Stimulated activated CD4-positive, alpha-beta T cell treated with anti-CD3 and anti-CD28 coated beads, Interleukin-1b, Interleukin-23, amount 100 ng/mL, for 24 hours (primary cell): ENCODE measurements at places on chromosomes 6 and 20.
A peak's percentile ranks its signal among the peaks of the same experiment; 100 is the strongest.

DNA sequence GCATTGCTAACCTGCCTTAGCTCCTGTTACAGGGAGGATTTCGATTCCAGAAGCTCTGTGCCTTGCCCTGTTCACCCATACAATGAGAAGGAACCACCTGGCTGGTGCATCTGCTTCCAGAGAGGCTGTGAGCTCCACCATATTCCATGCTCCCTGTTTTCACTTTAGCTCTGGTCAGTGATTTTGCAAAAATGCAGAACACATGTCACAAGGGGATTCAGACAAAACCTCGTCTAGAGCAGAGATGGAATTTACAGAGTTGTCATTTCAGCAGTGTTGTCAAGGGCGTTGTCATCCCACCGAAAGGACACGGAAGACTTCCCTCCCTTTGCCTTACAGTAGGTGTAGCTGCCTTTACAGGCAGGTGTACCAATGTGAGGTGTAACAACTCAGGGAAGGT lies 223.0 kb upstream of the ARID1B start:
- DNase-seq, result no peak

- DNase-seq, result no peak
Measured at GRCh38 chr20:39547546-39548408, 585.6 kb downstream of the DHX35 start.

- DNase-seq, result no peak
Measured at GRCh38 chr6:7496266-7496875, 45.1 kb upstream of the DSP start.

DNA sequence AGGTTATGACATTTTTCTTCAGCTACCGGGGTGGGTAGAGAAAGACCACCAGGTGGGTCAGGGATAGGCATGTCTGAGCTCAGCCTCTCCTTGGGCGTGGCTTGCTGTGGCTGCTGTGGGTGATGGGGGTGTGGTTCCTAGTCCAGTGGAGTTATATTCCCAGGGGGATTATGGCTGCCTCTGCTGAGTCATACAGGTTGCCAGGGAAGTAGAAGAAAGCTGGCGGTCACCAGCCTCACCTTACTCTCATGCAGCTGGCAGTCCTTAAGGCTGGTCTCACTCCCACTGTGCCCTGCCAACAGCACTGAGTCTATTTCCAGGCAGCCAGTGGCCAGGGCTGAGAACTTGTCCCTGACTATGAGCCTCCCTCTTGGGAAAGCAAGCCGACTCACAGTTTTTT lies 130.0 kb downstream of the SCP2D1 start:
- no peak for DNase-seq

DNA sequence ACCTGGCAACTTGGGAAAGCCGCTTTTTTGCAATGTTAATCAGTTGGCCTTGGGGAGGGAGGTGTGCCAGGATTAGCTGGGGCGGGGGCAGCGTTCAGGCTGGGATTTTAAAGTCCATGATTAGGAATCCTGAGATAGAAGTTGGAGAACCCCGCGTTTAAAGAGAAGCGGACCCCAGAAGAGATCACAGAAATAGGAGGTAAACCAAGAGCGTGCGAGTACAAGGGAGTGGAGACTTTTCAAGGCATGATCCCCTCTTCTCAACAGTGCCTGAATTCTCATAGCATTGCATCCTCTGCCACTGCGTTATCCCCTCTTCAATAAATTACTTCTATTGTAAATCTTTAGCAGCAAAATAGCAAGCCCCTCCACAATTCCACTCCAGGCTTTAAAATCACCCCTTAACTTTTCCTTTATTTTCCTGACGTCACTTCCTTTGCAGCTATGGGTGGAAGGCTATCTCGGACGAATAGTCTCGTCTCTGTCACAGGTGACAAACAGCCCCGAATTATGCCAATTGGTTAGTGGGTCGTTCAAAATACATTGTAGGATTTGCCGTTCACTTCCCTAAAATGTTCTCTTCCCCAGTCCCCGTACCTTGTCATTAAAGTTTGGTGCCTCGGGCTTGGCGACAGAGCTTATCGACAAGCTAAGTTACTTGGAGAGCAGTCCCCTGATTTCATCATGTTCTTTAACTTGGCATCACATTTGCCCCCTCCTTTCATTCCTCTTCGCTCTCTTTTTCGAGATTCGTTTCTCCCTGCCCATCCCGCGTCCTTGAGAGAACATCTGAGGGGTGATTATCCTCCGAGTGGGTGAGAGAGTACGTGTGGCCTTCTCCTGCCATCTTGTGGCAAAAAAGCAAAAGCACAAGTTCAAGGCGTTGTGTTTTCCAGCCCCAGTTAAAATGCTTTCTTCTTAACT lies 17.1 kb downstream of the OR2B2 start:
- DNase-seq, result peak; percentile 35

DNA sequence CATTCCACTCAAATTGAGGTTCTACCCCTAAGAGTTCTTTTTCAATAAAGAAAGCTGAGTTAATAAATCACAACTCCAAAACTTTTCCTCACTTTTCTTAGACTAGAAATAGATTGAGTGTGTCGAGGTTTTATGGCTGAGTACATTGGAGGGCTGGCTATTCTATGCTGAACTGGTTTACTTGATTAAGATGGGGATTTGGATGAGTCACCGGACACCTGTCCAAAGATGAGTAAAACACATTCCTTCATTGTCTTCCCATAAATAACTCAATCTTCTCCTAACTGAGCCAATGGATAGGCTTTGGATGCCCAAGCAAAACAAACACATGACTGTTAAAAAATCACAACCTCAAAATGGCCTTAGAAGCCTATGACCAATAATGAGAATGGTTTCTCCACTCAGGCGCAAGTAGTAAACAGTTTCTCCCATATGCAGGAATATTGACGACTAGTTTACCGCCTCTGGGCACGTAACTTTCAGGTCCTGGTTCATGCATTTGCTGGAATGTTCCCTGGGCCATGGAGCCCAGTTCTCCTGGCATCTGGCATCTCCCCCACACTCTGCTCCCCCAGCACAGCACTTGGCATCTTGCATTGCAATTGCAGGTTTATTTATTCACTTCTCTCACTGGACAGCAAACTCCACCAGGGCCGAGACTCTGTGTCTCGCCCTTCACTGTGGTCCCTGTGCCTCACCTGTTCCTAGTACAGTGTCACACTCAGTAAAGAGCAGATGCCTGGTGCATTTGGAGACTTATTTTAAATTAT lies 43.9 kb downstream of the BCAS1 start:
- DNase-seq, result no peak
